ENCODE measurements at places on chromosomes 1 and 21.

GRCh38 chr1:245822996-245823395 lies 668.2 kb downstream of the KIF26B start:
- peak; percentile 88 for DNase-seq

- DNase-seq, result no peak
These were observed 9.3 kb downstream of the MPZ start for GRCh38 chr1:161300478-161300877.

- no peak for DNase-seq
These were observed 65.3 kb upstream of the BEND5 start for GRCh38 chr1:48841966-48842365.

- peak; percentile 81 for DNase-seq
These were observed 89.7 kb downstream of the BCAR3 start for GRCh38 chr1:93591676-93592550.

DNA sequence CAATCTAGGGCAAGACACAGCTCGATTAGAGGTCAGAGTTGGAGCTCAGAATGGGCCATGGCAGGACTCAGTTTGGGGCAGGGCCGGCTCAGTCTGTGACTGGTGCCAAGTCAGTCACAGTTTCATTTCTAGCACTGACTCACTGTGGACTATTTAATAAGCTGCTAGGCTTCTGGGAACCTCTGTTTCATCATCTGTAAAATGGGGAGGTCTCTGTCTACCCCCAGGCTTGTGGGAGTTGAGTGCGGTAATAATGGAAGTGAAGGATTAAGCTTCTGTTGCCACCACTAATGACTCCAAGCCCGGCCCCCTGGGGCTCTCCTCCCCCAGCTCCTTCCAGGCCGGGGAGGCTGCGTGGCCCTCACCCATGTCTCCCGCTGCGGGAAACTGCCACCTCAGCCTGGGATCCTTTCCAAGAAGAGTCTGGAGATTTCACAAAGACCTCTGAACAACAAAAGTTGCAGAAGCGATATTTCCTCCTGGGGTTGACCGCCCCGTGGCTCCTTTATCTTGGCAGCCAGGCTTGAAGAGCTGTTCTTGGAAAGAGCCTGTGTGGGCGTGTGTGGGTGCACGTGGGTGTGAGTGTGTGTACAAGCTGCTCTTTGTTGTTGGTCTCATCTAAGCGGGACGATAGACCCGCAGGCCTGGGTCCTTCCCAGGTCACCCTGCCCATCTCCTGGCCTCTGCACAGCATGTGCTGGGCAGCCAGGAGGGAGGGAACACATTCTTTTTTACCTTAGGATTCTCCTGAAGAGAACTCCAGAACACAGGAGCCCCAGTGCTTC lies 29.1 kb downstream of the KNCN start:
- DNase-seq, result peak; percentile 95

DNA sequence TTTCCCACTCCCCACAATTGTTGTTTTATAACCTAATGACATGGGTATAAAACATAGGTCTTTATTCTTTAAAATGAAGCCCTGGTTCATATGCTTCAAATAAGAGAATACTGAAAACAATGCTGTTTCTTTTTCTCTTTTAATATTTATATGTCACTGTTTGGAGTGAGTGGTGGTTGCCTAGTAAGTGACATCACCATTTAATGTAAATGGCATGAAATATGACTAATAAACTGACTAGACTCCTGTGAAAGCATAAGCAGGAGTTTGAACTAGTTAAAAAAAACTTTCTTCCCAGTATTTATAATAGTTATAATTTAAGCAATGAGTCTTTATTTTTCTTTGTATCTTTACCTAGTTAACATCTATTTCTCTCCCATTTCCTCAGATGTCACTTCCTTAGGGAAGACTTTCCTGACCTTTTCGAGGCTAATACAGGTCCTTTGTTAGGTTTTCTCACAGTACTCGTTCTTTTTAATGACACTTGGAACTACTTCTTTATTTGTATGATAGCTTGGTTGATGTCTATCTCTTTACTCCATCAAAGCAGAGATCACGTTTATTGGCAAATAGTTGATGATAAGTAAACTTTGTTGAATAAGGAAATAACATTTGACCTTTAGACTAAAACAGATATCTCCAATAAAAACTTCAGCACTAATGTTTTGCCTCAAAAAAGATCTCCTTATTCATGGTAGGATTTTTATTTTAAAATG lies 105.4 kb upstream of the PDC start:
- no peak for DNase-seq

DNA sequence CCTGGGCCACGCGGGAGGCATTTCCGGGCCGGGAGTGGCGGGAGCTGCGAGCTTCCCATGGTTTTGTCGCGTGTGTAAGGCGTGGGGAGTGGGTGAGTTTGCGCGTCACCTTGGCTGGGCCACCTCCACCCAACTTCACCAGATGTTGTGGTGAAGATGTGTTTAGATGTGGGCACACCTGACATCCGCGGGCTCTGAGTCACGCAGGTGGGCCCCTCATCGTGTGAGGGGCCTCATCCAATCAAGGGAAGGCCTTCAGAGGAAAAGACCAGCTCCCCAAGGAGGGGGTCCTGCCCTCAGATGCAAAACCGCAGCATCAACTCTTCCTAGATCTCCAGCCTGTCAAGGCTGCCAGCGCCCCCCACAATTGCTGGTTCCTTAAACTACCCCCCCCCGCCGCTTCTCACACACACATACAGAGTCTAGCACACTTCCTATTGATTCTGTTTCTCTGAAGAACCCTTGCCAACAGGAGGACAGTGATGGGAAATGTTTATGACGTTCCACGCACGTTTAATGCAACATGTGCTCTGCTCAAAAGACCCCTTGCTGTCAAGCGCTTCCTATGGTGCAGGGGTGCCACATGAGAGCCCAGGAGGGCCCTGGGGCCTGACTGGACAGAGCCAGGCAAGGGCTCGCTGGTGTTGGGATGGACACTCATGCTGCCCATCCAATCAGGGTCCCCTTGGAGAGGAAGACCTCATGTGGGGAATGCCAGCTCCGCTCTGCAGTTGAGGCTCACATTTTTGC lies 11.9 kb downstream of the ACTRT2 start:
- DNase-seq, result no peak

DNA sequence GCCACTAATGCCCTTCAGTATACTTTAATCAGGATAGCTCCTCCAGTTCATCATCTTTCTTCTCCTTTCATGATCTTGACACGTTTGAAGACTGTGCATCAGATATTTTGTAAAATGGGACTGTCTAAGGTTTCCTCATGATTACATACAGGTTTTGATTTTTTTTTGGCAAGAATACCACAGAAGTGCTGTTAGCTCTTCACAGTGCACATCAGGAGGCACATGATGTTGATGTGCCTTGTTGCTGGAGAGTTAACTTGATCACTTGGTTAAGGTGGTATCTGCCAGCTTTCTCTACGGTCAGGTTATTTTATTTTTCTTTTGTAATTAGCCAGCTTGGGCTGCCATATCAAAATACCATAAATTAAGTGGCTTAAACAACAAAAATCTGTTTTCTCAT lies 128.6 kb upstream of the IVNS1ABP start:
- DNase-seq, result no peak

DNA sequence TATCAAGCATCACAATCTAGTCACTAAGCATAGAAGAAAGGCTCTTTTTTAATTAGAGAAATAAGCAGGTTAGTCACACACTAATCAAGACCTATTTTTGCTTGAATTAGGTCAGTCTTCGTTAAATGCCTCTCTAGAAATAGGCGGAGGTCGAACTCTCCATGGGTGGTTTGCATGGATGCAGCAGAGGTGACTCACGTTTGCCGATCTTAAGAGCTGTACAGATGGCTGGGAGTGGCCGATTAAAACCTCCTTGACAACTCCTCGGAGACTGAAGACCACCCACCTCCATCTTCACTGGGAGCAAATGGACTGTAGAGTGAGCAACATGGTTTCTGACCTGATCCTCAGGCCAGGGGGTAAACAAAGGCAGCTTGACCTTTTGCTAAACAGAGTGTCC lies 249.3 kb downstream of the ZNF648 start:
- peak; percentile 65 for DNase-seq

DNA sequence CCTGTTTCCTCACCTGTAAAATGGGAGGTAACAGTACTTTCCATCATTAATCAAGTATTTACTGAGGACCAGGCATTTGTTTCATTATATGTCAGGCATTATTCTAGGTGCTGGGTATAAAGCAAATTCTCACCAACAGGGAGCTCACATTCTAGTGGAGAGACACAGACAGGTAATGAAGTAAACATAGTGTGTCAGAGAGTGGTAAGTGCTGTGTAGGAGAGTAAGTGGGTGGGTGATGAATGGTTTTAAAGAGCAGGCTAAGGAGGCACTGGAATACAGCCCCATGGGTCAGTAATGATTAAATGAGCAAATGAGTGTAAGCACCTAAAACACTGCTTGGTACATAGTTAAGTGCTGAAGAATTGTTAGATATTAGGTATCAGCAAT lies 60.4 kb downstream of the DNTTIP2 start:
- DNase-seq, result no peak

- DNase-seq, result peak; percentile 90
These were observed 17.9 kb downstream of the MTX1 start for GRCh38 chr1:155226188-155226909.

GRCh38 chr1:201582705-201583442 lies 43.9 kb downstream of the NAV1 start:
- peak; percentile 65 for DNase-seq

DNA sequence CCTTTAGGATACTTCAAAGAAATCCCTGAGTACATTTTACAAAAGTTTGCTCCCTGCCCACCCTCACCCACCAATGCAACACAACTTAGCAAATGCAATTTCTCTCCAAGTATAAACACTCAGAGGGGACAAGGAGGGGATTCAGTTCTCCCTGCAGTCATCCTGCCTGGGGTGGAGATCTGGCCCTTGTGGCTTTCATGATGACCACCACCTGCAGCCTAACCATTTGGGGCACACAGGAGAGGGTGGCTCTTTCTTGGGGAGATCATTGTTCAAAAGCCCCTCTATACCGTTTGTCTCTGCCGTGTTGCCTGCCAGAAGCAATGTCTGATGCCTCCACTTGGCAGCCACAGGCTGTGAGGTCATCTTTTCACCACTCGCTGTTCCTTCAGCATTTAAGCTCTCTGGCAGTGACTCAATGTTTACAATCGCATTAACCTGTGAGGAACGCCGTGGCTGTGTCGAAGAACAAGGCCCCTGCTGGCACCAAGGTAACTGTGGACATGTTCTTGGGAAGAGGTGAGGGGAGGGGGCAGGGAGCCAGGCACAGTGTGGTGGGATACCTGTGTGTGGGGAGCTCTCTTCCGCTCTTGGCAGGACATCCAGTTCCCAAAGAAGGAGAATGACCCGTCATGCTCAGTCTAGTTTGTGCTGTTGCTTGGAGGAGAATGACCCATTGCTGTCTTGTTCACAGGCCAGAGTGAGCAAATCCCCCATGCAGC lies 103.9 kb upstream of the DUSP10 start:
- DNase-seq, result peak; percentile 24

DNA sequence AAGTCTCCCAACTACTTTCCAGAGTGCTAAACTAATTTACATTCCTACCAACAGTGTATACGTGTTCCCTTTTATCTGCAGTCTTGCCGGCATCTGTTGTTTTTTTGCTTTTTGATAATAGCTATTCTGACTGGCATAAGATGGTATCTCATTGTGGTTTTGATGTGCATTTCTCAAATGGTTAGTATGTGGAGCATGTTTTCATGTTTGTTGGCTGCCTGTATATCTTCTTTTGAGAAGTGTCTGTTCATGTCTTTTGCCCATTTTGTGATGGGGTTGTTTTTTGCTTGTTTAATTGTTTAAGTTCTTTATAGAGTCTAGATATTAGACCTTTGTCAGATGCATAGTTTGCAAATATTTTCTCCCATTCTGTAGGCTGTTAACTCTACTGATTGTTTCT lies 46.6 kb downstream of the MAST2 start:
- DNase-seq, result no peak

DNA sequence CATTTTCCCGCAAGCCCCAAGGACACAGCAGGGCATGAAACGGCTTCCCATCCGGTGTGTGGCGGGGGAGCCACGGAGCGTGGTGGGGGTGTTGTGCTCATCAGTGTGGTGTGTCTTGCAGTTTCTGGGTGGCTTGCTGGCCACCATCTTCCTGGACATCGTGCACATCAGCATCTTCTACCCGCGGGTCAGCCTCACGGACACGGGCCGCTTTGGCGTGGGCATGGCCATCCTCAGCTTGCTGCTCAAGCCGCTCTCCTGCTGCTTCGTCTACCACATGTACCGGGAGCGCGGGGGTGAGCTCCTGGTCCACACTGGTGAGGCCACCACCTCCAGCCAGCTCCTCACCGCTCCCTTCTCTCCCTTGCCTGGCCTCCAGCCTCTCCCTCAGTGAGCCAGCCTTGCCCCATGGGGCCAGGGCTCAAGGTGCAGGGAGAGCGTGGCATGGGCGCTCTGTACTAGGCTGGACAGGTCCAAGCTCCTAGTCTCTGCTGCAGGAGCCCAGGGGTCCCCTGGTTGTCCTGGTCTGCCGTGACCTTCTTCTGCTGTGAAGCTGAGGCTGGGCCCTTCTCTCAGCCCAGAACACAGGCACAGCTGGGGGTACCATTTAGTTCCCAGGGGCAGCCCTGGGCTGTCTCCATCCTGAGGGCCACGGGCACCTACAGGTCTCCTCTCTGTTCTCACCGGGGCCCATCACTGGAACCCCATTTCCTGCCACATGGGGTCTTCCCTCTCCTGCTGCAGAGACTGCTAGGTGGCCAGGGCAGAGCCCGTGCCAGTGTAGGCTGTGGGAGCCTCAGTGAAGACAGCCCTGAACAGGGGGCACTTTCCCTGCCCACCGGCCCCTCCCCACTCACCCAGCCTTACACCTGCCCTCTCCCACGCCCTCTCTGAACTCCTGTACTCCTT lies 12.6 kb downstream of the AGTRAP start:
- no peak for DNase-seq

DNA sequence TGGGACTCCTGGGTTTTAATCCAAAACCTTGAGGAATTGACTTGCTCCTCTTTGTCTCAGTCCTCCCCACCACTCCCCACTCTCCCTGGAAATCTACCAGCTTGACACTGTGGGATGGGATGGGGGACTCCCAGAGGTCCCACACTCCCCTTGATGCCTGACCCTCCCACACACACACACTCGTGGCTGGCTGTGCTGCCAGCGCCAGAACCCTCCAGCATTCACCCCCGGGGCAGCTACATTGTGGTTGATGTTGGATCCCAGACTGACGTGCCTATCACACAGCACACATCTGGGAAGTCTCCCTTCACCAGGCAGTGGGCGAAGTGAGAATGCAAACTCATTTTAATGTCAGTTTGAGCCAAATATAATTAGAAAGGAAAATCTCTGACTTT lies 10.0 kb downstream of the KIRREL1 start:
- DNase-seq, result peak; percentile 69

DNA sequence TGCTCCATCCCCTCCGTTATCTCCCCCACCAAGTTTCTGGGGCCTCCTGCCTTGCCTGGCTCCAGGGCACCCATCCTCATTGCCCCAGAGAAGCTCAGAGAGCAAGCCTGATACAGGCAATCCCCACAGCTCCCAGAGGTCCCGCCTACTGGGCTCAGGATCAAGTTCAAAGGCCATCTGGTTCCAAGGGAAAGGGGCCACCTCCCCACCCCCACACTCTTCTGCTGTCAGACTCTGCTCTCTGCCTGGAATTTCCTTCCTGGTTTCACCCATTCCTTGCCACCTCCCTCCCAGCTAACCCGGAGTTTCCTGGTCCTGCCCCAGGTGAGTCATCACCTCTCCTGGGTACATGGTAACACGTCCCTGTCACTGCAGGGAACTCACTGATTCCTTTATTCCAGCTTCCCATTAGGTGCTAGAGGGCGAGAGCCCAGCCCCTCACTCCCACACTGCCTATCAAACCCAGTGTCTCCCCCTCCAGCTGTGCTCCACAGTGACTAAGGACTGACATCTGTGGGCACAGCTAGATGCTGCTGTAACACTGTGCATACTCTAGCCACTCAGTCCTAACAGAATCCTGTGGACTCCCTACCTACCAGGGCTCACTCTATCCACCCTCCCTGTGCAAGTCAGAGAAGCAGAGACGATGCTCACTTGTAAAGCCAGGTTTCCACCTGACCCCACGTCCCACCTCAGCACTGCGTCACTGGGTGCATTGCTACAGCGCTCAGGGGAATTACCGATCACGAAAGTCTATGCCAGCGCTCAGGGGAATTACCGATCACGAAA lies 21.8 kb downstream of the RSPH1 start:
- DNase-seq, result peak; percentile 53

Data from astrocyte of the hippocampus (primary cell).